ENCODE measurements at places on chromosomes 2 and 18.

GRCh38 chr2:149765636-149766035 is 178.1 kb upstream of the MMADHC start:
- DNase-seq = no peak

- DNase-seq = peak; percentile 49
Measured at GRCh38 chr2:107633580-107634147, 193.0 kb upstream of the RGPD4 start.

DNA sequence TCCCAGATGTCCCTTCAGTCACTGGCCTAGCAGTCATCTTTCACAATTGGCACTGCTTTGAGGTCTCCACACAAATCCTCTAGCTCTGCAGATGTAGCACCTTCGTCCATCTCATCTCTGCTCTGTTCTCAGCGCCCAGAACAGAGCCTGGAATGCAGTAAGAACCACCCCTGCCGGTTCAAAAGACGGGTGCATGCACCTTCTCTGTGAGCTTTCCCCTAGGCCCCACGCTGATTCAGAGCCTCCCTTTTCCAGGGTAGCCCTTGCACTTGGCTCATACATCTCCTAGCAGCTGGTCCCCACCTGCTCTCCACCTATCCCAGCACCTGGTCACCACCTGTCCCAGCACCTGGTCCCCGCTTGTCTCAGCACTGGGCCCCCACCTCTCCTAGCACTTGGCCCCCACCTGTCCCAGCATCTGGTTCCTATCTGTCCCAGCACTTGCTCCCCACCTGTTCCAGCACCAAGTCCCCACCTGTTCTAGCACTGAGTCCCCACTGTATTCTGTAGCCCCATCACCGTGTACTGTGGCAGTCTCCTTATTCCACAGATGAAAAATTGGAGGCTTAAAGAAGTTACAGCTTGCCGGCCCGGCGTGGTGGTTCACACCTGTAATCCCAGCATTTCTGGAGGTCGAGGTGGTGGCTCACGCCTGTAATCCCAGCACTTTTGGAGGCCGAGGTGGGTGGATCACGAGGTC is 4.7 kb upstream of the KCNF1 start:
- DNase-seq = no peak

DNA sequence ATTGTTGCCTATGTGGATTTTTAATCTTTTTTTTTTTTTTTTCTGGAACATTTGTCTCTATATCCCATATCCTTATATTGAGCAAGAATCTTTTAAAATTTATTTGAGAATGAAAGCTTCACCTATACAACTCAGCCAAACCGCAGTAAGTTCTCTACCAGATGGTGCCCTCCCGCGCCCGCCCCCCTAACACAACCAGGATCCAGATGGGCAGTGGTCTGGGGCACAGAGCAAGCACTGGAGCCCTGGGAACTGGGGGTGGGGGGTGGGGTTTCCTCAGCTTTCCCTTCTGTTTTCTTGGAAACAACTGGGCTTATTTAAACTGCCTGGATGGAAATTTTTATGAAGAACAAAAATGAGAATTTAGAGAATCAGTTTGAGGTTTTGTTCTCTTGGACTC is 74.6 kb downstream of the ACAA2 start:
- no peak for DNase-seq

DNA sequence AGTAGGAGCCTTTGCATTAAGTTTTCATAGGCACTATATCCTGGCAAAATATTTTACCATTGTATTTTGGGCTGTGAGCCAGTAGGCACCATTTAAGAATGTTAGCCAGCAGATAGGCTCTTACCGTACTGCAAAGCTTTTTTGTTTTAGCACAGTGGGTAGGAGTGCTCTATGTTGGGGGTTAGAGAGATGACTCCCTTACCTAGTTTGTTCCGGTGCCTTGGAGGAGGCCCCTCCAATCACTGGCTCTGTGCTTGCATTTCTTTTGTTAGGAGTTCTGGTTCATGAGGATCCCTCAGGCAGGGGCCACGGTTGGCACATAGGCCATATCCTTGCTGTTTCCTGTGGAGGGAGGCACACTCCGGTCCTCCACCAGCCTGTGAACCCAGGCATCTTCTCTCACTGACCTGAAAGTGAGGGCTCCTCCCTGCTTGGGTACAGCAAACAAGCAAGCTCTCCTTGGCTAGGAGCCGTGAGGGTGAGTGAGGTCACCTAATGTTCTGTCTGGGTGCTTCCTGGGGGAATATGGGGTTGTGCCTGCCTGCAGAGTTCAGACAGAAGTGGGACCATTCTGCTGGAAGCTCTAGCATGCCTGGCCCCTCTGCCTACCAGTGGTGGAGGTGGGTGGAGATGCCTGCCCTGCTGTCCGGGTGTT is 29.8 kb downstream of the LTBP1 start:
- no peak for DNase-seq

- DNase-seq = no peak
Measured at GRCh38 chr18:51044928-51045585, 15.0 kb downstream of the SMAD4 start.

DNA sequence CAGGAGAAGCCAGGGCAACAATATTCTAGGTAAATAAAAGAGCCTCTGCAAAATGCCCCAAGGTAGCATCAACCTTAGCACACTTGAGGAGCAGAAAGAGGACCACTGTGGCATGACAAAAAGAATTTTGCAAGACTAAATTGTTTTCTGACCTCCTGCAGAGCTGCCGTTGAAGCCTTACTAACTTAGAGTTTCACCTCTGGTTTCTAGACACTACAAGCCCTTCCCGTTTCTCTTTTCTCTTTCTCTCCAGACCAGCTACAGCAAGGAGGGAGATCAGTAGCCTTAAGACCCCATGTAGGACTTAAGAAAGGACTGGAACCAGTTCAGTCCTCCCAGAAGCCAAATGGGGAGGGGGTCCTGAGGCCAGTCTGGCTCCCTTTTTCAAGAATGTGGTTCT is 73.3 kb upstream of the SP3 start:
- peak; percentile 76 for DNase-seq

DNA sequence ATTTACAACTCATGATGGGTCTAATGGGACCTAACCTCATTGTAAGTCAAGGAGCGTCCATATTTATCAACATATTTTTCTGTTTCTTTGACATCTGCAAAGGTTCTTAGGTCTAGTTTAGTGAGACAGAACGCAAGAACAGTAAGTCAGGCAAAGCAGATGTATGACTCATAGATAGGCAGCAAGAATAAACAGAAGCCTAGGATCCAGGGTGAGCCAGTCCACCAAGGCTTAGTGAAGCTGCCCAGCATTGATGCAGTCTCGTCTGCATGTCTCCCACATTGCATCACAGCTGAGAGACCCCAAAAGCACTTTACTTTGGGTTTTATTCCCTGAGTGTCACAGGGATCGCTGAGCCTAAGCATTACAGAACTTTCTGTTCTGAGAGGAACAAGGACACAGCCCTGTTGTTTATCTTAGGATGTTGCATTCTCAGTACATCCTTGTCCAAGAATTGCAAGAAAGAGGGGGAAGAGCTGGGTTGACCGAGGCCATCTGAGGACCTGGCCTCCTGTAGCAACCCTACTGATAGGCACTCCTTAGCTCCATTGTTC is 29.6 kb upstream of the TMEM177 start:
- DNase-seq = no peak

DNA sequence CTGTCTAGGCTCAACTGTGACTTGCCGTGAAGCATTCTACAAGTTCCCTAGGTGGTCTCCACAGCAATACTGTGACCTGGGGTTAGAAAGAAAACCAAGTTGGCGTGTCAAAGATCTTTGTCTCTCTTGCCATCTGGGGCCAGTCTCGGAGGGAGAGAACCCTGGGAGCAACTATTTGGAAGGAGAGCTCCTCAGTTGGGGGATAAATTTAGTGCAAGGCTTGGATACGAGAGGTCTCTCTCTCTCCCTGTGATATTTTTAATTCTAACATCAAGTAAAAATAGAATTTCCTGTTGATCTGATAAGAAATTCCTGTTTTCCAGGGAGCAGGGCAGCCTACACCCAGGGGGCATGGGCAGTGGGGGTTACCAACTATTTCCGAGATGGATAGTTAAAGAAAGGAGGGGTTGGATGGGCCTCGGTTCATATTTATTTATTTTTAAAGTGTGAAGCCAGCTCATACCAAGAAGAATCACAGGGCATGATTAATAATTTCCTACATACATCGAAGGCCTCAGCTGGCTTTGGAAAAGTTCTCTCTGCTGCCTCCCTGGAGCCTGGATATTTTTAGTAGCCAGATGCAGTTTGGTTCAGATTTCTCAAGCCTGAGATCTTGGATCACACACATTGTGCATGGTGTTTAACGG is 62.8 kb downstream of the EHD3 start:
- DNase-seq = no peak

- no peak for DNase-seq
Measured at GRCh38 chr2:191166111-191166755, 15.4 kb upstream of the STAT4 start.

DNA sequence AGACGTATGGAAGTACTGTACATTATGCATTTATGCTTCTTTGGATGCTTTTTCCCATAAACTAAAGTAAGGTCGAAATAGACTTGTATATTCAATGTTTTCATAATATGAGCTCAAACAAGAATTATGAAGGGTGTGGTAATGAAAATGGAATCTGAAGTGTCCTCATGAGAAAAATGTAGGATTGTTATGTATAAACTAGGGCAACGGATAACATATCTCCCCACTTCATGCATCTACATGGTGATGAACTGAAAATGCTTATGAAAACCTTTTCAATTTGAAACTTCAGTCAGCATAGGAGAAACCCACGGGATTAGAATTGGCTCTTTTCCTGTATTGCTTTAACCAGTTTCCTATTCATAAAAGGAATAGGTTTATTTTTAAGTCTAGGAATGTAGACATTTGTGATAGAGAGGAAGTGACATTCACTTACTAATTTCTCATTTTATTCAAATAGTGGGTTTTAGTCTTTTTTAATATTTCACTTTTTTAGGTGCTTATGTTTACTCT is 608.2 kb upstream of the GCFC2 start:
- DNase-seq = no peak

GRCh38 chr2:201208563-201209252 is 25.8 kb downstream of the CASP10 start:
- peak; percentile 97 for DNase-seq

GRCh38 chr2:15818318-15818753 is 122.0 kb upstream of the MYCN start:
- DNase-seq = no peak

DNA sequence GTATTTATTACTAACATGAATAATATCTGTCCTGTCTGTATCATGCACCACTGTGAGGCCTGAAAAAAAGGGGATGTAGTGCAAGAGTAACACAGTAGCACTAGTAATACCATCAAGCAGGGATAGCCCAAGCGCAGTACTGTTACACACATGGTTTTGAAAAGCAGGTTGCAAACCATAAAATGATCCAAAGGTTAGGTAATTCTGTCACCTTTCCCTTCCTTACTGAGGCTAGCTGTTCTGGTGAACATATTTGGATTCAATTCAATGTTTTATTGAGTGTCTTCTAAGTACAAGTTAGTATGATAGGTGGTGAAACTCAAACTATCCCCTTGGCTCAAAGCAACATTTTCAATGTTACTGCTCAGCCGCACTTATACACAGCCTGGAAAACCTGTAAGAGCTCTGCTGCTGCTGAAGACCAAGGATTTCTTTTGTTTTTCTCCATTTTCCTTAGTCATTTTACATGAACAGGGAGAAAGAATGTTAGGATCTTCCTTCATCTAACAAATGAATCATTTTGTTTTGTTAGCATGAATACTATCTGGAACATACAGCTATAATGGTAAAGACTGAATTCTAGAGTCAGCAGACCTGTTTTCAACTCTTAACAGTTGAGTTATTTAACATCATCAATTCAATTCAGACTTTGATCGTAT is 102.5 kb upstream of the ITPRID2 start:
- no peak for DNase-seq

- DNase-seq = no peak
Measured at GRCh38 chr2:213787869-213788268, 503.6 kb downstream of the SPAG16 start.

Measured in MV-4-11 (cell line).